ENCODE measurements at places on chromosomes 7 and 10.

DNA sequence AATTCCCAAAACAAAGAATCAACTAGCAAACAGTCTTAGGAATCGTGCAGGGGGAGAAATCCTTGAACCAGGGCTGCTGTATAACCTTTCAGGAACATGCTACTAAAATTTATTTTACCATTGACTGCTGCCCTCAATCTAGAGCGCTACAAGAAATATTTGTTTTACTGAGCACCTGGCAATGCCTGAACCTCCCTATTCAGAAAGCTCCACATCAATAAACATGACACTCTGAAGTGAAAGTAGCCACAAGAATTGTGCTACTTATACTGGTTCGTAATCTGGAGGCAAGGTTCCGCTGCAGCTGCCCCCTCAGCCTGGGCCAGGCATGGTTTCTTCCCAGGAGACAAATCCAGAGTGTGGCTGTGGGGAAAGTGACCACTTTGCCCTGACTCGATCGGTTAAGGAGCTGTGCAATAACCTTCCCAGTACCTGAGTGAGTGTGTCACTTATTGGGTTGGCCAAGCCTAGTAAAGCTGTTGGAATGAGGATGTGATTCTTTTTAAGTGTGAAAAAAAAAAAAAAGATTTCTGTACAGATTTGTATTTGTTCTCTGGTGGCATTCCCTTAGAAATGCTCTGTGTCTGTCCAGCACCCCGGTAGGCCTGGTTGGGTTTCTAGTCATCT is 7.7 kb downstream of the VWA2 start:
- no peak for DNase-seq

DNA sequence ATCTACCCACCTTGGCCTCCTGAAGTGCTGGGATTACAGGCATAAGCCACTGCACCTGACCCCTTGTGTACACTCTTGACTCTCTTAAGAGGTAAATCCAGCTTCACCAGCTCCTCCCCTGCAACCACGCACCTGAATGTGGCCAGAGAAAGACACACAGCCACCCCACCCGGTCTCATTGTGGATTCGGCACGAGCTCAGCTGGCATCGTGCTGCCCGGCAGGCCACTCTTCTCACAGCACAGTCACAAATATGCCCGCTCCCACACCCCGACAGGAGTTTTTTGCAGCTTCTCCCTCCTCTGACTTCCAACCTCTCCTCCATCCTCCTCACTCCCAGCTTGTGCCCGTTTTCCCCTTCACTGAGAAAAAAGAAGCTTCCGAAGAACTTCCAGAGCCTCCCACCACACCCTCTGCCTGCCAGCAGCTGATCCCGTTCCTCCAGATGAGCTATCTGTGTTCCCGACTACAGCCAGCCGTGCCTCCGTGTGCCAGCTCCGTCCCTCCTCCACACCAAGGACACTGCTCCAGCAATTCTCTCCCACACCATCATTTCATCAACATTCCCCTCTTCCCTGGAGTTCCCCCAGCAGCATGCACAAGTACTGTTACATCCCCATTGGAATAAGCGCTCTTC is 8.0 kb upstream of the SMARCD3 start:
- no peak for DNase-seq

DNA sequence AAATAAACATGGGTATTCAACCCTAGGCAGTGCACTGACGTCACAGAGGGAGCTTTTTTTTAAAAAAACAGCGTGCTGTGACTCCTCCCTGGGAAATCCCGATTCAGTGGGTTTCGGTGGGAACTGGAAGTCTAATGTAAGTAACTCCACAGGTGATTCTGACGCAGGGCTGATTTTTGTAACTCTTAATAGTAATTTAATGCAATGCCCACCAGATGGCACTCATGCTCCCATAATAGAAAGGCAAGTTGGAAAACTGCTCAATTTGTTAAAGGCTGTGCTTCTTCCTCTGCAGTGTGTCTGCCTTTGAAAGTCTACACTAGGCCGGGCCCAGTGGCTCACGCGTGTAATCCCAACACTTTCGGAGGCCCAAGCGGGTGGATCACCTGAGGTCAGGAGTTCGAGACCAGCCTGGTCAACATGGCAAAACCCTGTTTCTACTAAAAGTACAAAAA is 10.9 kb upstream of the RSU1 start:
- peak; percentile 65 for DNase-seq

DNA sequence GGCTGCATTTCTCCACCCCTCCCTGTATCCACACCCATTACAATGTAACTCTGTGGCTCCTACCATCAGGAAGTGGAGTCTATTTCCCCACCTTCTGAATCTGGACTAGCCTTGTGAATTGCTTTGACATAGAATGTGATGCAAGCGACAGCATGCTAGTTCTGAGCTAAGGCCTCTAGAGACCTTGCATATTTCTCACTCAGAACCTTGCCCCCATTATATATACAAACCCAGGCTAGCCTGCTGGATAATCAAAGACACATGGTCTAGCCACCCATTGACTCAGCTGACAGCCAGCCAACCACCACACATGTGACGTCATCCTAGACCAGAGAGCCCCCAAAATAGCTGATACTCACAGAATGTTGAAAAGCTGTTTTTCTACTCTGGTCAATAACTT is 77.9 kb downstream of the CCDC71L start:
- no peak for DNase-seq

- no peak for DNase-seq
Observed at GRCh38 chr10:90579602-90580242, 278.1 kb downstream of the HTR7 start.

DNA sequence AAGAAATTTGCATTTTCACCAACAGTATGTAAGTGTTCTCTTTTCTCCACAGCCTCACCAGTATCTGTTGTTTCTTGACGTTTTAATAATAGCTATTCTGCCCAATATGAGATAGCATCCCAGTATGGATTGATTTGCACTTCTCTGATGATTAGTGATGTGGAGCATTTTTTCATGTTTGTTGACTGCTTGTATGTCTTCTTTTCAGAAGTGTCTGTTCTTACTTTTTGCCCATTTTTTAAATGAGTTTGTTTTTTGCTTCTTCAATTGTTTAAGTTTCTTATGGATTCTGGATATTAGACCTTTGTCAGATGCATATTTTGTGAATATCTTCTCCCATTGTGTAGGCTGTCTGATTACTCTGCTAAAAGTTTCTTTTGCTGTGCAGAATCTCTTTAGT is 12.2 kb upstream of the TPK1 start:
- DNase-seq, result no peak

DNA sequence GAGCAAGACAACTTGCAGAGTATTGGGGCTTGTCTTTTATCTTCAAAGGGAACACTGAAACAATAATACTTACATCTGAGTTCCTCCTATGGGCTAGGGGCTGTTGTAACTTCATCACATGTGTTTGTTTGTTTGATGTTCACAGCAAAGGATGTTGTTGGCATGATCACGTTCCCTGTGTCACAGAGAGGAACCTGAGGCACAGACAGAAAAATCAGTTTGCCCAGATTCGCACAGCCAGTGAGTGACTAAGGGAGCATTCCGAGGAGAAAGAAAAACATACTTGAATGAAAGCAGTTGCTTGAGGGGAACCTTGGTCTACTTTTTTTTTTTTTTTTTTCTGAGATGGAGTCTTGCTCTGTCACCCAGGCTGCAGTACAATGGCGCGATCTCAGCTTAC is 87.2 kb upstream of the PFKP start:
- DNase-seq, result no peak

GRCh38 chr10:126256864-126257263 is 131.4 kb downstream of the ADAM12 start:
- DNase-seq, result no peak

Measured in NCI-H1694 (cell line).